Activated T-helper 2 cell treated with anti-CD3 and anti-CD28 coated beads, Interferon-gamma antibody, Interleukin-2, Interleukin-4, amounts not matched to agents 10 μg/mL and 5 μg/mL and 100 μg/mL, durations not matched to agents 14 hours and 24 hours and 36 hours (primary cell): ENCODE measurements at places on chromosomes 5 and 9. TPM values are rescaled to one million over a fixed set of nuclear protein-coding genes. Genes with fewer than 3 reads are reported as not detected.

- DNase-seq: no peak
Measured at GRCh38 chr5:149485655-149486615, 65.3 kb downstream of the CSNK1A1 start.

The SPATA31E1 gene
- not detected in 2 replicates for total RNA-seq

GRCh38 chr5:56993241-56993640 is 41.3 kb upstream of the MIER3 start:
- DNase-seq: no peak

DNA sequence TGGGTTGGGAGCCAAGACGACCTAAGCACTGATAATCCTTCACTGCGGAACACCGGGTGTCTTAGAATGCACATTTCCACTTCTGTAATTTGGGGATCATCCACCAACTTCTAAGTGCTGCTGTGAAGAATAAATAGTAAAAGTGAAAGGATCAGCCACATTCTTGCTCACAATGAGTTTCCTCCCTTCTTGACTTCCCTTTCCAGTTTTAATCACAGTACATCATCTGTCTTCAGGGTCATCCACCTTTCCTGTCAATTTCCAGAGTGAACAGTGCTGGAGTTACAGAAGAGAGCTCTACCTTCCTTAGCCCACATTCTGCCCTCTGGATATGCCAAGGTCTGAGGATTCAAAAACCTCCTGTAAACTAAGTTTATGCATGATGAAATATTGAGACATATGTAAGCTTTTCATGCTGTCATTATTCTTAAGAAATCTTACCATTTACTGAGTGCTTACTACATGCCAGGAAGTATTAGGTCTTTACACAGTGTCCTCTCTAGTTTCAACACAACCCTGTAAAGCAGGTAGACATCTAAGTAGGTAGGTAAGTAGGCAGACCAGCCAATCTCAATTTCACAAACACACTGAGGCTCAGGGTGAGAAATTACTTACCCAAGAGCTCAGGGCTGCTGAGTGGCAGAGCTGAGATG is 105.2 kb downstream of the CDK5RAP2 start:
- no peak for DNase-seq

- DNase-seq: no peak
Measured at GRCh38 chr9:18710065-18710464, 236.1 kb downstream of the ADAMTSL1 start.

GRCh38 chr9:113957821-113958341 is 81.8 kb downstream of the ZNF618 start:
- DNase-seq: no peak

- no peak for DNase-seq
Measured at GRCh38 chr5:151382576-151382975, 35.2 kb upstream of the SLC36A2 start.

DNA sequence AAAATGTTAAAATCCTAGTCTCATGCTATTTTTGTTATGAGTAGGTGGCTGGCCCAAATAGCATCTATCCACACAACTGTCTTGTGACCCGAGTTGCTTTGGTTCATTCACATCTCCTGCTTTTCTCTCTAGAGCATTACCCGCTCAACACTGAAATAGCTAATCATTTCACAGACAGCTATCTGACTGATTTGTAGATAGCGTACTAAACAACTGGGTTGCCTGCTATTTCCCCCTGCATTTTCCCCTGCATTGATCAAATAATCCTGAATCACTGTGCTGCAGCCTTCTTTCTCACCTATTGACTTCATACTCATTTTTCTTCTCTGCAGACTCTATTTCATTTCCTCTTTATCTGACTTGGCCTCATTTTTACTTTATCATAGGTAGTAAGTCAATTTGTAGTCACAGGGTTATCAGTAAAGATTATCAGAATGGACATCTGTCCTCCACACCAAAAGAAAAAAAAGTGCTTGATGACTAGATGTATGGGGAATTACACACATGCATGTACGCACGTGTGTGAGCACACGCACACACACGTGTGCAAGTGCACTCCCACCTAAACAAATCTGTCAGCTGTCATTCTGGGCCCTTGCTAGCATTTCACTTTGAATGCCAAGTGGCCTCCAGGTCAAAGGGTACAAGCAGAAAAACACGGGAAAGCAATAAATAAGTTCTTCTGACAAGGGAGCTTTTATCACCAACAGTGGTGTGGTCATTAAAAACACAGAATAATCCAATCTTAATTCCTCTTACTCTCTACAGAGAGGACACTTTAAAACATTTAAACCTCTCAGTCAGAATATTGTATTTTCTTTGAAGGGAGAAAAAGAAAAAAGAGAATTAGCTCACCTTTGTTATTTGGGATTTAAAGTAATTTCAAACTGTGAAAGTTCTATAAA is 501.6 kb downstream of the EFNA5 start:
- DNase-seq: no peak

DNA sequence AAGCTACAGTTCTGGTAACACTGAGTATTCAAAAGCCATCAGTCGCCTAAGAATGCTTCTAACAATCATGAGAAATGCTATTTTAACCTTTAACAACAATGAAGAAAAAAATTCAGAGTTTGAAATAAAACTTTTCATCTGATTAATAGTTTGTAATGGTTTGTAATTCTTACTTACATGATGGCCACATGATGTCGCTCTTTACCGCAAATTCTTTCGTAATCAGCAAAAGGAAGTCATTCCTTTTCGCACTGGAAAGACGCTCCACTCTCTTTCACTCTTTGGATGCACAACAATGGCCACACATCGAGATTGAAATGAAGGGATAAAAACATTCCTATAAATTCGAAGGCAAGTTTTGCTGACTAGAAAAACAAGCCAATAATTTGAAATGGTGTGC is at the start of gene PCDHA7:
Gene PCDHA7 (plus strand): TSS at position 277 of the 400 bp plus-strand sequence. CDS start 115 bp downstream, at position 392.
- no peak for DNase-seq

DNA sequence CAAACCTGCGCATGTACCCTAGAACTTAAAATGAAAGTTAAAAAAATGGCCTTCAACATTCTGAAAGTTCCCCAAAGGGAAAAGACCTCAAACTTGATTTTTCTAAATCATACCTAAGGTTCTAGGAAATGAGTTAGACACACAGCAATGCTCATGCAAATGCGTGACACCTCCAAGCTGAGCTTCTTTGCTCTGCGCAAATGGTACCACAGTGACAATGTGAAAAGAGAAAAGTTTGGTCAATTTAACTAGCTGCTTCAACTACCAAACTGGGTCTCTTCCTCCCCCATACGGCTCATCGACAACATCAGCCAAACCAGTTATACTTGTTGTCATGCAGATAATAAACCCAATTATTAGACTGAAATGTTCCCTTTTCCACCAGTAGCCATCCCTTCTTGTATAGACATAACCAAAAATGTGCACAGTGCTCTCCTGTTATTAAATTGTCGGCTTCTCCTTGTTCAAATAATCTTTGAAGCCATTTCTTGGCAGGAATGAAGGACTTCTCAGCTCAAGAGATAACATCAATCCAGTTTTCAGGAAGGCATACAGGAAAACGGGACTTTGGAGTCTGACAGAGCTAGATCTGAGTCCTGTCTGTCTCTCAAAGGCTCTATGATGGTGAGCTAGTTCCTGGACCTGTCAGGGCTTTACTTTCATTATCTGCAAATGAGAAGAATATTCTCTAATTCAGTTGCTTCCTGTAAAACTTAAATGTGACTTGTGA is 185.6 kb upstream of the NR3C1 start:
- no peak for DNase-seq

The DDX4 gene
- total RNA-seq: 0.09 TPM in 1 of 2 replicates, not detected in the other

GRCh38 chr9:131525643-131526565 is 5.2 kb downstream of the UCK1 start:
- DNase-seq: no peak

GRCh38 chr5:179326122-179326927 is 18.9 kb downstream of the ADAMTS2 start:
- DNase-seq: no peak

DNA sequence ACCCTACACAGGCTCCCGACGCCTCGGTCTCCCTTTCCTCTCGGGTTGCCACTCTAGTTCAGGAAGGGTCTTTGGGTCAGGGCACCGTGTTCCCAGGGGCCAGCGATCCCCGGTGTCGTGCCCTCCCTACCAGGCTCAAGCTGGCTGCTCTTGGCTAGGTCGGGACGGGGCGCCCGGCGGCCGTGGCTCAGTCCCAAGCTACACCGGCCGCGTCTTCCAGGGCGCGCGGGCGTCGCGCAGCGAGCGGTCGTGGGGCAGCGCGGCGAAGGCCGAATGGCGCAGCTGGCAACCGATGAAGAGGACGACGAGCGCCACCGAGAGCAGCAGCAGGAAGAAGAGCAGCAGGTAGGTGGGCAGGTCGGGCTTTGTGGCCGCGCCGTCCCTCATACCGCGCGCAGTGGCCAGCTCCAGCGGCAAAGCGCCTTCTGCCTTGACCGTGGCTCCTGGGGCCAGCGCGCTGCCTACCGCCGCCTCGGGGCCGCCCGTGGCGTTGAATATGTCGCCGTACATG is 892 bp downstream of the SMIM32 start:
- no peak for DNase-seq

The NXNL2 gene
- total RNA-seq: not detected in 2 replicates

GRCh38 chr9:125089331-125089730 is 54.0 kb downstream of the SCAI start:
- no peak for DNase-seq

GRCh38 chr9:114465906-114466900 is 39.1 kb downstream of the WHRN start:
- no peak for DNase-seq

DNA sequence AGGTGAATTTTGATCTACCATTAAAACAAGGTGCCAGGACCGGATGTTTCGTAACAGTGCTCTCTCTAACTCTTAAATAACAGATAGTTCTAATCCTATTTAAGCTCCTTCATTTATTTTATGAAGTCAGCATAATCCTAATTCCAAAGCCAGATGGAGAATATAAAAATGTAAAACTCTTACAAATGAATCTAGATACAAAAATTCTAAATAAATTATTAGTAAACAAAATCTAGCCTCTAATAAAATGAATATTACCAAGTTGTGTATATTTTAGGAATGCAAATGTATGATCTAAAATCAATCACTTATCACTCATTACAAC is 32.4 kb upstream of the IL33 start:
- no peak for DNase-seq

The LECT2 gene
- total RNA-seq: not detected in 2 replicates

The SARDH gene
- 1.1 and 1.6 TPM in 2 replicates for total RNA-seq

GRCh38 chr5:37662789-37663485 is 176.9 kb downstream of the GDNF start:
- no peak for DNase-seq

GRCh38 chr5:88671505-88672499 is 211.2 kb downstream of the MEF2C start:
- DNase-seq: no peak

The C6 gene
- not detected in 2 replicates for total RNA-seq

- DNase-seq: no peak
Measured at GRCh38 chr5:131262953-131263541, 806 bp upstream of the CDC42SE2 start.

GRCh38 chr9:68780720-68781119 is 75.7 kb downstream of the PIP5K1B start:
- no peak for DNase-seq

DNA sequence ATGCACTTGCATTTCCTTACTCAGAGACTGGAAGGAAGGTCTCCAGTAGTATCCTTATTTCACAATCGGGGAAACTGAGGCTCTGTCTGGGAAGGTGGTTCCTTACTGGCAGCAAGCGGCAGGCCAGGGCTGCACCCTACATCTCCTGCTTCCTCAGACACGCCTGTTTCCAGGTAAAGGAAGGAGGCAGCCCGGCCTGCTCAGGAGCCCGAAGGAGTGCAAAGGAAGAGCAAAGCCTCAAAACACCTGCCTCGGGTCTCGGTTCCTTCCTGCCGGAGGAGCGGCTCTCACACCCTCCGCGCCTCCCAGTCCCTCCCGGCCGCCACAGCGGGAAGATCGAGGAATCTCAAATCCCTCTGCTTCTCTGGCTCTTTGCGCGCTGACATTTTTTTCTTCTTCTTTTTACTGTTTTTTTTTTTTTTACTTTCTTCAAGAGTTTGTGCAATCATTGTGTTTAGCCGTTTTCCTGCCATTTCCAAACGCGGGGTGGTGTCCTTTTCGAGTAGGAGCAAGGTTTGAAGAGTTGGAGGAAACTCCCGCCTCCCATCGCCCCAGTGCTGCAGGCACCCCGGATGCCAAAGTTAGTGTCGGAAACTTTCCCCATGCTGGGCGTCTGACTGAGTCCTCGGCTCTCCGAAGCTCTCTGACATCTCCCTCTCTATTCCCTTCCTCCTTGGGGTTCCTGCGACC is 1.0 kb downstream of the GGTA1 start:
- no peak for DNase-seq

DNA sequence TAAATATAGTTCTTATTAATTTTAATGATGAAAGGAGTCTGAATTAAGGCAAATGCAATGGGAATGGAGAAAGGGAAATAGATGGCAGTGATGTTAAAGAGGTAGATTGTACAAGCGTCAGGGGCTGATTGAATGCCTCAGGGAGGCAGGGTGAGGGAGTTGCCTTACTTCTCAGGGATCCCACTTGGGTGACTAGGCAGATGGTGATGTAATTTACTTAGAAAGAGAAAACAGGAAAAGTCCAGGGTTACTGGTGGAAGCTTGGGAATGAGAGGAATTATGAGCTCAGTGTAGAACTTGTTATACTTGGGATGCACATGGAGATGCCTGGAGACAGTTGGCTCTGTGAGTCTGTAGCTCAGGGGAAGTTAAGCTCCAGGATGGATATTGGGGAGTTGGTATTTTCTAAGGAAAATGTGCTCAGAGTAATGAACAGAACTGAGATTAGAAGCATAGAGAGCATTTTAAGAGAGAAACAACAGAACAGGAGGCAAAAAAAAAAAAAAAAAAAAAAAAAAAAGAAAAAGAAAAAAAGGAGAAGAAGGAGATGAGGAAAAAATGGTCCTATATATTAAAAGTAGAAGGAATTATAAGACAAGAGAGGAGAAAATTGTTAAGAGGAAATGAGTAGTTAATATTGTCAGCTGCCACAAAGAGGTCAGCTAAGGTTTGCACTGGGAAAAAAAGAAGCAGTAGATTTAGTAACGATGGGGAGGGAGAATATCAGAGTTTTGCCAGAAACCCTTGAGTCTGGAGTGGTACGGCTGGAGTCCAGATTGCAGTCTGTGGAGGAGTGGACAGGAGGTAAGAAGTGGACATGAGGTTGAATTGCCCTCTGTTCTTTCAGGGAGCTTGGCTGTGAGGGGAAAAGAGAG is 88.0 kb upstream of the ELL2 start:
- DNase-seq: no peak

The LCN9 gene
- total RNA-seq: not detected in 2 replicates

DNA sequence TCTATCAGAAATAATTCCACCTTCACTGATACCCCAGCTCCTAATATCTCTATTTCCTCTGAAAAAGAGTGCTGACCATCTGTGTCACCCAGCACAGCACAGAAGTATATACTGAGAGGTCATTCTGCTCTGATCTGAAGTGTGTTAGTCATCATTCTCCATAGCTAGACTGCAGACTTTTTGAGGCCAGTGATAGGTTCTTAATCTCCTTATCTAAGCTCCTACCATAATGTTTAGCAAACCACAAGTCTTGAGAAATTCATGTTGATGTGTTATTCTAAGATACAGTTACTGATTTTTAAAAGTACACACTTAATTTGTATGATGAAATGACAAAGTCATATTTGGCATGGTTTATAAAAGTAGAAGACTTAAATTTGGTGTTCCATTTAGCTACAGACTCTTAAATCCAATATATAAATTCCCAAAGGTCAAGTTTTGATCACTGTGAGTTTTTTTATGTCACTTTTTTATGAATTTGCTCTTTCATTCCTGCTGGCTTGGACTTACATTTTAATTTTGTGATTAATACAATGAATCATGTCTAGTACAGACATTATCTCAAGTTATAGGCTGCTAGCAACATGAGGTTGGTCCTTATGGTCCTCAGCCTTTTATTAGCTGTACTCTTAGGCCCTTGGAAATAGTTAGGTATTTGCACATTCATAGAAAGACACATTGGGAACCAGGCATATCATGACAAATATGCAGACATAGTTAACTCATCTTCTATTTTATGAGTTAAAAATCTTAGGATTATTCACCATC is 380.8 kb downstream of the EBF1 start:
- DNase-seq: no peak

The CCDC192 gene
- total RNA-seq: not detected in 2 replicates

The CTSV gene
- 0.48 and 0.78 TPM in 2 replicates for total RNA-seq
